ENCODE measurements at places on chromosomes 3 and 15.

GRCh38 chr3:129460572-129460971, 20.5 kb downstream of the IFT122 start:
- no peak for DNase-seq

- DNase-seq = no peak
These were observed 69.9 kb downstream of the LRIG1 start for GRCh38 chr3:66430876-66431275.

DNA sequence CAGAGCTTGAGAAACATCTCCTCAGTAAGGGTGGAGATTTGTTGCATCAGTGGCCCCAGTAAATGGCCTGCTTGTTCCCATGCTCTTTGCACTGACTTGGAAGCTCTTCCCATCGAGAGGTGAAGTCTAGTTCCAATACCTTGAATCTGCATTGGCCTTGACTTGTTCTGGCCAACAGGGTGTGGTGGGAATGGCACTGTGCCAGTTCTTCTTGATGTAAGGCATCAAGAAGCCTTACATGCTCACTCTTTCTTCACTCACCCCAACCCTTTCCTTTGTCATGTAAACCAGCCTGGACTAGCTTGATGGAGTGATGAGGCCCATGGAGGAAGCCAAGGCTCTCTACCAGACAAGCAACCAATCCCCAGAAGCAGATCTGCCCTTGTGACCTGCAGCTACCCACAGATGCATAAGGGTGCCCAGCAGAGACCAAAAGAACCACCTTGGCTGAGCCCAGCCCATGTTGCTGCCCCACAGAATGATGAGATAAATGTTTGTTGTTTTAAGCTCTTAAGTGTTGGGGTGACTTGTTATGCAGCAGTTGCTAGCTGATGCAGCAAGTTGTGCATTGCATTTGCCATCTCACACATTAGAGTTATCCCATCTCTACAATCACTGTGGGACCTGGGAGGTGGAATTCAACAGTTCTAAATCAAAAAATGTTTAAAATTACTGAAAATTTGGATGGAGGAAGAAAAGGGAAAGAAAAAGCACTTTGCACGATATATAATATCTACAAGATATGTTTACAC, 11.1 kb upstream of the MGLL start:
- no peak for DNase-seq

DNA sequence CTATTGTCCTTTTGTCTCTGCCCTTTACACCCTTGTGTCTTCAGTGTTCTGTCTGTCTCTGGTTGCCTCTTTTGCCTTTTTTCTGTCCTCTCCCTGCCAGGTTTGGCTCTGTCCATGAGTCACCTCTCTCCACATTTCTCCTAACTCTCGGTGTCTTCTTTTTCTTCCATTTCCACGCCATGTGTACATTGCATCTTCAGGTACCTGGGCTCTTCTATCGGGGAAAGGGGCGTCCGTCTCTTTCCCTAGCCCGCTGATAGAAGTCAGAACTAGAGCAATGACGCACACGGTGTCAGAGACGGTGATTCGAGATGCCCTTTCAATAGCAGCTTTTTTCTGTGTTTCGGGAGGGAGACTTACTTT, 641 bp downstream of the OPA1 start:
- no peak for DNase-seq

GRCh38 chr3:69085833-69086722, 1.3 kb downstream of the ARL6IP5 start:
- DNase-seq = peak; percentile 85

GRCh38 chr3:179772297-179772696, 119.5 kb downstream of the USP13 start:
- DNase-seq = no peak

DNA sequence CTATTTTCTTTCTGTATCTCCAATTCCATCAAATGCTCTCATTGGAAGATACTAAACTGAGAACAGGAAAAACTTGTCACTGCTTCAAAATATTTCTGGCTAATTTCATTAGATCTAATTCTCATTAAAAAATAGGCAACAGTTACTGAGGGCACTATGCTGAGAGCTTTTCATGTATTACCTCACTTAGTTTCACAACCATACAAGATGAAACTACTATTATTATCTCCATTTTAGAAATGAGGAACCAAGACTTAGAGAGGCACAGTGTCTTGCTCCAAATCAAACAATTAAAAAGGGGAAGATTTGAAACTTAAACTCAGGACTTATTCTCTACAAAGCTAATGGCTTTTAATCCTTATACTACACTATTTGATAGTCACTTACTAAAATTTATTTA, 7.2 kb upstream of the OTOL1 start:
- DNase-seq = no peak

DNA sequence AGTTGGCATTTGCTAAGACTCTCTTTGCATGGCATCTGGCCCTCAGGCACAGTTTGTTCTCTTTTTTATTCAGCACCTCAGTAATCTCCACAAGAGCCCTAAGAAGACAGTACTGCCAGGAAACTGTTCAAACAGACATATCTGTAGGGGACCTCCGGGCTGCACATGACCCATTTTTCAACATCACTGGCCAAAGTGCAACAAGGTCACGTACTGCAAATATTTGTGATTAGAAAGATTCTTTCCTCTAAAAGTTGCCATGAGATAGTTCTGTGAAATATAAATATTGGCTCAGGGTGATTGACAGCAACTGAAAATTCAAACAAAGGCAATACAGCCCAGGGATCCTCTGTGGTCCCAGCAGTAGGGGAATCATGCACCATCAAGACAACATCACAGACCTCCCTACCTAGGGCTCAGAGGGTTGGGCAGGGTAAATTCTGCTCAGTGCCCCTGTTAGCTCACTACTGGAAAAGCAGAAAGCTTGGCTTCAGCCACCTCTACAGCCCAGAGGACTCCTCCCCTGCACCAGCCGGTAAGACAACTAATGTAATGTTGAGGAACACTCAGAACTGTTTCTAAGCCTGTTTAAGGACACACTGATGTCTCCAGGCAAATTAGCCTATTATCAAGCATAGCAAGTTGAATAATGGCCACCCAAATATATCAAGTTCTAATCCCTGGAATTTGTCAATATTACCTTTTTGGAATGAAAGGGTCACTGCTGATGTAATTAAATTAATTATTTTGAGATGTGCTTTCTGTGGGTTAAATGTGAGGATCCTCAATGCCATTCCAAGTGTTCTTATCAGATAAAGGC, 117.4 kb upstream of the LPP start:
- no peak for DNase-seq

DNA sequence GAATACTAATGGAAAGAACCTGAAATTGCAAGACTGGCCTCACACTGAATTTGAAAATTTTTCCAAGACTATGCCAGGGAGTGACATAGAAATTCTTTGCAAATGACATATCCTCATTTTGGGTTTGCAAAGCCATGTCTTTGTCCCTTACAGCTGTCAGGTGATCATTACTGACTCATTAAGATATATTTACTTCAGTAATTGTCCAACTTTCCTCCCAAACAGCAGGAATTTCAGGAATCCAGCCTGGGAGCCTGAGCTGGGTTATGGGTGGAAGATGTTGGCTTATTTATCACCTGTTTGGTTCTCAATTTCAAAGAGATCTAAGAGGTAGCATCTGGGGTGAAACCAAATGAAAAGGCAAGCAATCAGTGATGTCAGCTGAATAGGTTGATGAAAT, 111.6 kb upstream of the ACP3 start:
- no peak for DNase-seq

GRCh38 chr3:61910732-61911131, 349.4 kb downstream of the PTPRG start:
- no peak for DNase-seq

GRCh38 chr15:98628216-98628615, 20.1 kb upstream of the IGF1R start:
- DNase-seq = no peak

GRCh38 chr15:41511331-41511898, 2.2 kb downstream of the LTK start:
- DNase-seq = no peak

DNA sequence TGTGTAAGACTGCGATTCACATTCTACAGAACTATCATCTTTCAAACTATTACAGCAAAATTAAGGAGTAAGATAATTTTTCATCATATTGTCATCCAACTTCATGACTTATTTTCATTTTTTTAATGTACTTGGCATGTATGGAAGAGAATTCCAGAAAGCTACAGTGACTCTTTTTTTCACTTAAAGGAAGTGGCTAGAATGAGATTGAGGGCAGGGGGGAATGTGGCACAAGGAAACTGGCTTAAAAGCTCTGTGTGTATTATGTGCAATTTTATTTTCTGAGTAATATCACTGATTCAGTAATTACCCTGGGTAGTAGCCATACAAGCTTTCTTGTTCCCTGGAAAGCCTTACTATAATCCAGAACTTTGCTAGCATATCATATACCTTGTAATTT, 94.6 kb downstream of the FILIP1L start:
- no peak for DNase-seq

GRCh38 chr3:187227658-187228258, 30.5 kb downstream of the RTP1 start:
- DNase-seq = no peak

GRCh38 chr3:136899622-136900158, 37.7 kb downstream of the NCK1 start:
- DNase-seq = no peak

GRCh38 chr3:196192524-196193051, 18.6 kb downstream of the ZDHHC19 start:
- no peak for DNase-seq

DNA sequence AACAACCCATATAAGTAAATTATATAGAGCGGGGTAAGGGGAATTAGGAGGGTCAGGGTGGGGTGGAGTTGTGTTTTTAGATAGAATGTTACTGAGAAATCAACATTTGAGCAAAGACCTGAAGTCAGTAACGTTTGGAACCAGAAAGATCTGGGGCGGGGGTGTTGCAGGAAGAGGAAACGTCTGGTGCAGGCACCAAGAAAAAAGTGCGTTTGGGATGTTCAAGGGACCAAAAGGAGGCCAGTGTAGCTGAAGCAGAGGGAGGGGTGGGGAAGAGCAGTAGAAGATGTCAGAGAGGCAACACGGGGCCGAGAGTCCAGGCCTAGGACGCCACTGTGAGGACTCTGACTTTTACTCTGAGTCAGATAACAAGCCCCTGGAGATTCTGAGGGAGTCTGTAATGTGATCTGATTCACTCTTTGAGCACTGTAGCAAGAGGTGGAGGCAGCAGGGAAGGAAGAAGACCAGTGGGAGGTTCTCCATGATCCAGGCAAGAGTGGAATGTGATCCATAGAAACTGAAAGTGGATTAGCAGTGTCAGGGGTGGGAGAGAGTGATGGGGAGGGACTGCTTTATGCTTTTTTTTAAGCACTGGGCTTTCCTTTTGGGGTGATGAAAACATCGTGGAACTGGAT, 179.3 kb upstream of the CHRM5 start:
- peak; percentile 5 for DNase-seq

- peak; percentile 29 for DNase-seq
These were observed 1.1 kb upstream of the SPTBN5 start for GRCh38 chr15:41894791-41895463.

DNA sequence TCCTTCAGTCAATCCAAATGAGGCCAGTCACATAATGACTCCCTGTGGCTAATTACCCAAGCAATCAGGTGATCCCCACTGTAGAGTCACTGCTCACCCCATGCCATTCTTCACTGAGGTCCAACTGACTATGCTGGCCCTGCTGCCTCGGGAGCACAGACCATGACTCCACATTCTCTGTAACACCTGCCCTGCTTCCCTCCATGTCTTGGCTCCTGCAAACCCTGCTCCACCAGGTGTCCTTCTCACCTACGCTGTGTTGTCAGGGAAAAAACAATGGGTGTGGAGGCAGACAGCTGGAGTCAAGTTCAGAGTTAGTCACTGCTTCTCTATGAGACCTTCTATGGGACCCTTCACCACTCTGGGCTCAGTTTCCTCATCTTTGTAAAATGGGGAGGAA, 6.1 kb upstream of the SFMBT1 start:
- DNase-seq = no peak

- no peak for DNase-seq
These were observed 345.6 kb upstream of the PROK2 start for GRCh38 chr3:72130565-72130964.

- DNase-seq = no peak
These were observed 154.9 kb upstream of the WNT5A start for GRCh38 chr3:55641964-55642363.

DNA sequence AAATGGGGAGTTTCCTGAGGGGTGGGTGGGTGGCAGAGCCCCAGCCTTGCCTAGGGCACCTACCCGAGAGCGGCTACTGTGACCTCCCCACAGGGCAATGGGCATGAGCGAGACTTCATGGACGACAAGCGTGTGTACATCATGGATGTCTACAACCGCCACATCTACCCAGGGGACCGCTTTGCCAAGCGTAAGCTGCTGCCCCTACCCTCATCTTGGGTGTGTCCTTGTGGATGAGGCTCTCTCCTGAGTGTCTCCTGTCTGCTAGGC, 22.6 kb downstream of the HDAC11 start:
- no peak for DNase-seq

DNA sequence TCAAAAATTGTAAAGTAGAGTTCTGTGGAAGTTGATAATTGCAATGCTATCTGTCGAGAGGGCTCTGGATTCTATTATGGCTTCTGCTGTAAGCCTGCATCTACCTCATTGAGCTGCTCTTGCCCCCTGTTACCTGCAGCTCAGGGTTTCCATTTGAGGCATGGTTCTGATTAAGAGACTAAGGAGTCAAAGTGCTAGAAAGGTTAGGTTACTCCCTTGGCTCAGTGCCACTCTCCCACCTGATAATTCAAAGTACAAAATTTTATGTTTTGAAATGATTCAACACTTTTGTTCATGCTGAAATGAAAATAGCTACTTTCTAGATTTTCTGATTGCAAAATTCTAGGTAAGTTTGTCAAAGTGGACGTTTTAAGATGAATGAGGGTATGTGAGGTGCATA, 220.5 kb upstream of the SATB1 start:
- DNase-seq = no peak

GRCh38 chr15:80613762-80614365, 81.2 kb upstream of the ABHD17C start:
- DNase-seq = no peak

DNA sequence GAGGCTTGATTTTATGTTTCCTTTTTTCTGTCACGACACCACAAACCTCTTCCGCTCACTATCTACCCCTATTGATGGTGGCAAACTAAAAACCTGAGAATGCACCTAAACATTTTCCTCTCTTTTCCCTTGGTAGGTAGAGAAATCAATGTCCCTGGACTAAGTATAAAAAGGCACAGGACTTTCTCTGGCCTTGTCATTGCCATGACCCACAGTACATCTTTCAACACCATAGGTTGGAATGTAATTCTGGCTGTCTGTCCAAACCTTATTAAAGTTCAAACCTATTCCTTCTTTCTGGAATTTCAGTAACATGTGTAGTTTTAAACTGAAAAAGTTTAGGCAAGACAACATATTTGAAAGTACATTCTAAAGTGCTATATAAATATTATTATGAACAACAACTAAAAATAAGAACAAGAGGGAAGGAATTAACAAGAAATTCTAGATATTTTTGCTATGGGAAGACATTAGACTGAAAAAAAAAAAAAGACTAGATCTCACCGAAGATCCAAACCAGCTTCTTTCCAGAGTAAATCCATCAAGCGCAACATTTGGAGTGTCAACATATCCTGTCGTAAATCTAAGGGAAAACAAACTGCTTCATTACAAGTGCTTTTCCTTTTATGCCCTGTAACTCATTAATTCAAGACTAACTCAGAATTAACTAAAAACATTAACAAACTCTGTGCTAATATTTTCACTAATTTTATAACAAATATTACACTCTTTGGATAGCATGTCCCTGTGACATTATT, 73.1 kb downstream of the FAIM start:
- DNase-seq = no peak

GRCh38 chr15:64828985-64829384, 3.5 kb upstream of the PIF1 start:
- DNase-seq = no peak
